ENCODE measurements at places on chromosomes 16 and 17.

GRCh38 chr17:48596735-48597527 is 3.4 kb upstream of the HOXB5 start:
- DNase-seq: no peak

DNA sequence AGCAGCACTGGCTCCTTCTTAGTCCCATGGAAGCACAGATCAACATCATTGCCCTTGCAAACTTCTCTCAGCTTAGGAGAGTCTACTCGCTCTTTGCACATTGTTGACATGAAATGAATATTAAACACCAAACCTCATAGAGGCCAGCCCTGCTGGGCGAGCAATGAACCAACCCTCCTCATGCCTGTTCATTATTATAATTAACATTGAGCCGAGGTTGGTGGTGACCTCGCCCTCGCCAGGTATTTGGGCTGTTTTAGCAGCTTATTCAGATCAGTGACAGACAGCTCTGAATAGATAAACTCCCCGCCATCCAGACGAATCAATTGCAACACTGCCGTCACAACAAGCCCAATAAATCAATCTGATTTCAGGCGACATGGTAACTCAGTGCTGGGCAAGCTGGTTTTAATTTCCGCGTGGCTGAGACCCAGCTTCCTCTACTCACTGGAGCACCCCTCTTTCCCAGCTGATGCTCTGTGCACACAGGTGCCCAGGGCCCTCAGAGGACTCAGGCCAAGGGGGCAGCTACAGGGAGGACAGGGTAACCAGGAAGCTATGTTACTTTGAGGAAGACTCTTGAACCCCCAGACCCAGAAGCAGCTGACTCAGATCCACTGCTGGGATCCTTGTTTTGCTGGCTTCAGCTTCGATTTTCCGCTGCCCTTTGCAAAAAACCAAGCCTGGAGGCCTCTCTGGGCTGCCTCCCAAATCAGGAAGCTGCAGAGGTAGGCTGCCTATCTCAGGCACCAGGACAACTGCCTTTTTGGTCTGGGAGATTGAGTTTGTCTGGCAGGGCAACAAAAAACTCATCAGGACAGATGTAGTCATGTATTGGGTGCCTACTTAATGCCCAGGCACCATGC is 10.7 kb upstream of the SEZ6 start:
- no peak for DNase-seq

DNA sequence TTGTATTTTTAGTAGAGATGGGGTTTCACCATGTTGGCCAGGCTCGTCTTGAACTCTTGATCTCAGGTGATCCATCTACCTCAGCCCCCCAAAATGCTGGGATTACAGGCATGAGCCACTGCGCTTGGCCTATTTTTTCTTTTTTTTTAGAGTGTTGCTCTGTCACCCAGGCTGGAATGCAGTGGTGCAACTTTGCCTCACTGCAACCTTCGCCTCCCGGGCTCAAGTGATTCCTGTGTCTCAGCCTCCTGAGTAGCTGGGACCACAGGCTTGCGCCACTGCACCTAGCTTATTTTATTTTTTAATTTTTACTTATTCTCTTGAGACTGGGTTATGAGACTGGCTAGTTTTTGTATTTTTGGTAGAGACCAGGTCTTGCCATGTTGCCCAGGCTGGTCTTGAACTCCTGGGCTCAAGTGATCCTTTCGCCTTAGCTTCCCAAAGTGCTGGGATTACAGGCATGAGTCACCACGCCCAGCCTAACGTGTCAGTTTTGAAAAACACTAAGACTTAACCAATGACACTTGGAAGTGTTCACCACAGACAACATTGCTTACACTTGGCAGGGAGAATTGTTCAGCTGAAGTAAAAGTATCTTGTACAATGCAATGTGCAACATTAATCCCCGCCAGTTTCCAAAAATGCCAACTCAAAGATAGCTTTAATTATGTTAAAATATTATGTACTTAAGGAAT is 26.9 kb downstream of the ATAD5 start:
- DNase-seq: no peak

- DNase-seq: no peak
Observed at GRCh38 chr17:56142325-56142724, 10.9 kb upstream of the ANKFN1 start.

All from GM12865 (cell line).